ENCODE measurements at places on chromosomes 3 and 15.

DNA sequence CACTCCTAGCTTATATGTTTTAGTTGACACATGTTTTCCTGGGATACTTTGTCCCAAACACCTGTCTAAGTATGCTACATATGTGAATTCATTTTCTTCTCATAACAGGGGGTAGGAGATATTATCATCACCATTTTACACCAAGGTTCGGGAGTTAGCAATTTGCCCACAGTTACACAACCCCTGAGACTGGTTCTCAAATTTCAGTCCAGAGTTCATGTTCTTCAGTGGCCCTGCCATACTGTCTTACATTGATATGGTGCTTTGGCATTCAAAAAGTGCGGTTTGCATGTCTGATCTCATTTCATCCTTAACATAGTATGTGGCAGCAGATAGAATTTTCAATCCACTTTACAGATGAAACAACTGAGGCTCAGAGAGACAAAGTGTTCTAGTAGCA is 38.4 kb downstream of the ROBO2 start:
- no peak for DNase-seq

- no peak for DNase-seq
Observed at GRCh38 chr3:108035751-108036150, 55.1 kb downstream of the CD47 start.

- DNase-seq = no peak
Observed at GRCh38 chr15:92418864-92419263, 25.2 kb downstream of the ST8SIA2 start.

GRCh38 chr3:59286791-59287531 is 237.1 kb upstream of the CFAP20DC start:
- peak; percentile 81 for DNase-seq

- no peak for DNase-seq
Observed at GRCh38 chr3:172530566-172530965, 7.3 kb upstream of the TNFSF10 start.

DNA sequence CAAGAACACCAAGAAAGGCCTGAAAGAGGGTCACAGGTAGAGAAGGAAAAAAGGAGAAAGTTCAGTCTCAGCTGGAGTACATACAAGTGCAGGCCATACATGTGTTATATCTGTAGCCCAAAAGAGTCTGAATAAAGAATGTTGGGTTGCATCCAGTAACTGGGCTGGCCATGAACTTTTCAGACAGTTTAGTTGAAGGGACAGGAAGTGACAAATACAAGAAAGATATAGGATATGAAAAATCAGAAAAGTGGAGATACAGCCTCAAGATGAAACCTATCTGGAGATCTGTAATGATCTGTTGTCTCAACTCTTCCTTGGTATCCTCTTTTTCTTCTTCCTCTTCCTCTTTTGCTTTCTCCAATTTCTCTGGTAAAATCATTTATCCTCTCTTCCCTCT is 671.7 kb downstream of the MECOM start:
- DNase-seq = peak; percentile 23
